Uterine smooth muscle cell (primary cell): ENCODE measurements at places on chromosomes 16 and 17. TPM values are rescaled to one million over a fixed set of nuclear protein-coding genes. Genes with fewer than 3 reads are reported as not detected.

KRTAP2-2 gene
- total RNA-seq: not detected in 2 replicates

HEATR9 gene
- not detected in 2 replicates for total RNA-seq

STH gene
- total RNA-seq: not detected in 2 replicates

CDH5 gene
- total RNA-seq: 0.33 and 0.50 TPM in 2 replicates

KRT33B gene
- total RNA-seq: 1.1 and 2.7 TPM in 2 replicates

NPIPB6 gene
- 0.33 and 0.75 TPM in 2 replicates for total RNA-seq

GNGT2 gene
- total RNA-seq: not detected in 2 replicates

CACNG1 gene
- not detected in 2 replicates for total RNA-seq

TMEM101 gene
- 88.3 and 104 TPM in 2 replicates for total RNA-seq

TMIGD1 gene
- total RNA-seq: not detected in 2 replicates

PRR14 gene
- 4.8 and 5.1 TPM in 2 replicates for total RNA-seq

LUC7L3 gene
- total RNA-seq: 30.9 and 34.9 TPM in 2 replicates

SMIM36 gene
- total RNA-seq: not detected in 2 replicates

HAGHL gene
- total RNA-seq: 21.7 and 29.0 TPM in 2 replicates

ABCA8 gene
- 7.6 and 14.9 TPM in 2 replicates for total RNA-seq

BAIAP3 gene
- 0.12 and 0.33 TPM in 2 replicates for total RNA-seq

EFTUD2 gene
- total RNA-seq: 88.9 and 207 TPM in 2 replicates

ITGAL gene
- total RNA-seq: not detected in 2 replicates

DOC2B gene
- not detected in 2 replicates for total RNA-seq

ITGB3 gene
- 27.8 and 43.0 TPM in 2 replicates for total RNA-seq

HIC1 gene
- total RNA-seq: 60.7 and 107 TPM in 2 replicates

TNFRSF17 gene
- not detected in 2 replicates for total RNA-seq

ADGRG3 gene
- not detected in 2 replicates for total RNA-seq

HBA1 gene
- not detected in 2 replicates for total RNA-seq

SLC5A11 gene
- total RNA-seq: under 0.01 TPM in 1 of 2 replicates, not detected in the other

ZDHHC1 gene
- 6.2 and 7.4 TPM in 2 replicates for total RNA-seq

LMF1 gene
- 21.9 and 23.9 TPM in 2 replicates for total RNA-seq

ATP2C2 gene
- 0.12 TPM in 1 of 2 replicates, not detected in the other for total RNA-seq

DOC2A gene
- total RNA-seq: 0.22 and 0.62 TPM in 2 replicates

SNX20 gene
- total RNA-seq: not detected in 2 replicates

SULT1A2 gene
- under 0.01 TPM in 1 of 2 replicates, not detected in the other for total RNA-seq
